ENCODE measurements at places on chromosomes 16 and 17.

- peak overlapping the region; percentile 50 for H3K4me3 ChIP-seq
- peaks cover 45% of the 10 kb centered on the region for H3K4me1 ChIP-seq
- no peak overlapping the region for H3K27ac ChIP-seq
- DNase-seq: no peak
- H3K36me3 ChIP-seq: no peaks in the 10 kb centered on the region
Observed at GRCh38 chr17:74454197-74455024, 12.0 kb upstream of the CD300A start.

GRCh38 chr16:72751076-72751475, 296.9 kb downstream of the ZFHX3 start:
- H3K36me3 ChIP-seq: no peaks in the 10 kb centered on the region
- no peak overlapping the region for H3K4me3 ChIP-seq
- no peaks in the 10 kb centered on the region for H3K27me3 ChIP-seq
- H3K27ac ChIP-seq: no peak overlapping the region

- peaks cover 100% of the 10 kb centered on the region for H3K4me1 ChIP-seq
- peak; percentile 52 for DNase-seq
- peak overlapping the region; percentile 61 for H3K27ac ChIP-seq
- peaks cover 59% of the 10 kb centered on the region for H3K36me3 ChIP-seq
- peak overlapping the region; percentile 35 for H3K4me3 ChIP-seq
Observed at GRCh38 chr17:74759243-74759801, 10.9 kb downstream of the NHERF1 start.

GRCh38 chr16:2883458-2883908, 468 bp downstream of the FLYWCH2 start:
- DNase-seq: no peak
- peak overlapping the region; percentile 75 for H3K4me3 ChIP-seq
- H3K27ac ChIP-seq: peak overlapping the region; percentile 89
- H3K36me3 ChIP-seq: no peaks in the 10 kb centered on the region
- peaks cover 16% of the 10 kb centered on the region for H3K4me1 ChIP-seq
- no peaks in the 10 kb centered on the region for H3K27me3 ChIP-seq

DNA sequence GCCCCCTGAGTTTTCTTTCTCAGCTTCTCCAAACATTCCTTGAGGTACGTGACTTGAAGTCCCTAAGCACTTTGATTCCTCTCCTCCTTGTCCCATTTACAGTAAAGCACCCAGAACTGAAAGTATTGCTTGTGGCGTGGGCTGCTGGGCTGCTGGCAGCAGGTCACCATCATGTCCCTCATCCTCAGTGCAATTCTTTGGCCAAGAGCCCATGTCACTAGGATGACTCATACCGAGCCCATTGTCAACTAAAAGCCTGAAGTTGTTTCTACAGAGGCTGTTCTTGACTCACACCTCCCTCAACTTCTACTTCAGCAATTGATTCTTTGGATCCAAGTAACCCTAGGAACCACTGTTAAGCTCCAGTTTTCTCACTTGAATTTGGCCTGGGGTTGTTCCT, 54.3 kb downstream of the KPNA2 start:
- no peak for DNase-seq
- H3K27ac ChIP-seq: no peak overlapping the region
- H3K4me3 ChIP-seq: no peak overlapping the region
- H3K27me3 ChIP-seq: no peaks in the 10 kb centered on the region
- no peaks in the 10 kb centered on the region for H3K36me3 ChIP-seq

GRCh38 chr16:19196871-19197270, 28.8 kb downstream of the SYT17 start:
- no peaks in the 10 kb centered on the region for H3K36me3 ChIP-seq
- H3K27me3 ChIP-seq: no peaks in the 10 kb centered on the region
- H3K4me1 ChIP-seq: no peaks in the 10 kb centered on the region
- no peak overlapping the region for H3K27ac ChIP-seq

- peak overlapping the region; percentile 85 for H3K27ac ChIP-seq
- DNase-seq: peak; percentile 32
- peaks cover 43% of the 10 kb centered on the region for H3K4me1 ChIP-seq
- peaks cover 3% of the 10 kb centered on the region for H3K36me3 ChIP-seq
Observed at GRCh38 chr17:19978209-19978802, 678 bp upstream of the AKAP10 start.

GRCh38 chr16:27097800-27098230, 31.1 kb downstream of the C16orf82 start:
- H3K27me3 ChIP-seq: no peaks in the 10 kb centered on the region
- H3K36me3 ChIP-seq: no peaks in the 10 kb centered on the region
- no peak overlapping the region for H3K27ac ChIP-seq
- no peak for DNase-seq
- H3K4me1 ChIP-seq: no peaks in the 10 kb centered on the region

DNA sequence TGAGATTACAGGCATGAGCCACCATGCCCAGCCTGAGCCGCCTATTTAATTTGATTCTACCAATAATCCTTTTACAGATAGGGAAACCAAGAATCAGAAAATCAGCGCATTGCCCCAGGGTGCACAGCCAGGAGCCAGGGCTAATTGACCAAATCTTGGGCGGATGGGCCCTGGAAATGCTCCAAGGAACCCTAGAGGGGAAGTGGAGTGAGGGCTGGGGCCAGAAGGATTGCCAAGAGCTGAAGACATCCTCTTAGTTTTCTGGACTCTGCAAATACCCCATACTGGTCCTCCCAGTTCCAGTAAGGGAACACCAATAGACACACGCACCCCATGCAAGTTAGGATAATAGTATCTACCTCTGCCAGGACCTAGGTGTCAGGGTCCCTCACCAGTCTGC, 3.8 kb downstream of the FHOD1 start:
- DNase-seq: no peak
- H3K36me3 ChIP-seq: peaks cover 15% of the 10 kb centered on the region

DNA sequence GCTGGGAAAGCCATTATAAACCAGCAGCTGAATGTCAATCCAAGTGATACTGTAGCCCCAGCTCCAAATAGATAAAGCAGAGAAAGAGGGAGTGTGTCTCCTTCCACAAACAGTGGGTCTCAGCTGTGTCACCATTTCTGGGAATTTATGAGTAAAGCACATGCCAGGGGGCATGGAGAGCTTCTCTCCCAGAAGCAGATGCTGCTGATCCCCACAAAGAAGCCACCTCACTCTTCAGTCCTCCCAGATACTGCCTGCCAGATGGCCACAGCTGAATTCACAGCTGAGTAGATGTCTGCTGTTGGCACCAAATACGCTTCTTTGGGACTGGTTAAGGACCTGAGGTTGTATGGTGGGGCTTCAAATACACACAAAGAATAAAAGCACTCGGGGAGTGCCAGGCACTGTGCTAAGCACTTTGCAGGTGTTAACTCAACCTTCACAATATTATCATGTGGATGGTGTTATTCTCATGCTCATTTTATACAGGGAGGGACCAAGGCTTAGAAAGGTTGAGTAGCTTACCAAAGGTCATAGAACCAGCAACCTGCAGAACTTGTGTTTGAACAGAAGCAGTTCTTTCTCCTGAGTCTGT, 298.3 kb downstream of the CDH11 start:
- H3K4me3 ChIP-seq: no peak overlapping the region
- no peaks in the 10 kb centered on the region for H3K4me1 ChIP-seq
- DNase-seq: no peak
- no peaks in the 10 kb centered on the region for H3K36me3 ChIP-seq
- H3K27ac ChIP-seq: no peak overlapping the region

- H3K4me3 ChIP-seq: no peak overlapping the region
- no peak for DNase-seq
- no peak overlapping the region for H3K27ac ChIP-seq
- no peaks in the 10 kb centered on the region for H3K4me1 ChIP-seq
Observed at GRCh38 chr16:194516-194915, 14.3 kb downstream of the HBQ1 start.

DNA sequence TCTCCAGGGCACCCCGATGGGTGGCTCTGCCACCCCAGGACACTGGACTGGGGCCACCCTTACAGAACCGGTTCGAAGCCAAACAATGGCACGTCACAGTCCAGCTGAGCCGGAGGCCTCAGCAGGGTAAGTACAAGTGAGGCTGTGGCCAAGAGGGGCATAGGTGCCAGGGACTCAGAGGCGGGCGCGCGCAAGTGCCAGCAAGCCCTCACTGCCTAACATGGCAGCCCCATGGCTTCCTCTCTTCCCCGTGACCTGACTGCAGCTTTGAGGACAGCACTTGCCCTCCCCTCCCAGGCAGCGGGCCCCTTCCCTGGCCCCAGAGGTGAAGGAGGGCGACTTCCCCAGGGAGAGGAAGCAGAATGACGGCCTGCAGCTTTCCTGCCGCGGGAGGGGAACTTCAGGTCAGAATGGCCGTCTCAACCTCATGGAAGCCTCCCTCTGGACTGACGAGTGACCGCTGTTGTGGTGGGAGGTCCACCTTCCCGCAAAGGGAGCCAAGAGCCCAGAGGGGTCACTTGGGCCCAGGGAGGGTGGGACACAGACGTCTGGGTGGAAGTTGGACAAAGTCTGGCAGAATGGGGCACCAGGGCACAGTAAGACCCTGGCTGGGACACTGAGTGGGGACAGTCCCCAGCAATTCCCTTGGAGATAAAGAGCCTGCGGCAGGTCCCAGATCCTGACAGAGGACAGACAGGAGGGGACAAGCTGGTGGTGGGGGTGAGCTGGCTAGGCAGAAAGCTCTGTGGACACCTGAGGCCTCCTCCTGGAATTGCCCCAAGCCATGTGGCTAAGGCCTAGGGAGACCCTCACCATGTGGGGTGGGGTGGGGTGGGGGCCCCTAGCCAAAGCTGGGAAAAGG, 52.1 kb upstream of the TOB1 start:
- peak overlapping the region; percentile 1 for H3K4me3 ChIP-seq
- peaks cover 64% of the 10 kb centered on the region for H3K4me1 ChIP-seq
- H3K36me3 ChIP-seq: no peaks in the 10 kb centered on the region
- no peaks in the 10 kb centered on the region for H3K27me3 ChIP-seq

DNA sequence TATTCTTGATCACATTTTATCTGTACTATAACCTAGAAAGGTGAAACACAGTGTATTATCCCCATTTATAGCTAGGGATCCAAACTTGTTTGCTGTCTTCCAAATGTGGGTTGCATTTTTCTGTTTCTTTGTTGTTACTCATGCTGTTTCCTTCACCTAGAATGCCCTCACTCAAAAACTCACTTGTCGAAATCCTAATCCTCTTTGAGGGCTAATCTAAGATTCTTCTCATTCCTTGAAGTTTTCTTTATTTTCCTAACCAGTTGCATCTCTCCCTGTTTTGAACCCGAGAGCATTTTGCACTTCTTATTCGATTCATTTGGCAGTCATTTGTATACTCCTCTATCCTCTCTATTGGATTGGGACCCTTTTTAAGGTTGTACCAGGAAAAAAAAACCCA, 9.6 kb downstream of the CALCOCO2 start:
- H3K4me3 ChIP-seq: no peak overlapping the region
- DNase-seq: no peak
- H3K27ac ChIP-seq: no peak overlapping the region

DNA sequence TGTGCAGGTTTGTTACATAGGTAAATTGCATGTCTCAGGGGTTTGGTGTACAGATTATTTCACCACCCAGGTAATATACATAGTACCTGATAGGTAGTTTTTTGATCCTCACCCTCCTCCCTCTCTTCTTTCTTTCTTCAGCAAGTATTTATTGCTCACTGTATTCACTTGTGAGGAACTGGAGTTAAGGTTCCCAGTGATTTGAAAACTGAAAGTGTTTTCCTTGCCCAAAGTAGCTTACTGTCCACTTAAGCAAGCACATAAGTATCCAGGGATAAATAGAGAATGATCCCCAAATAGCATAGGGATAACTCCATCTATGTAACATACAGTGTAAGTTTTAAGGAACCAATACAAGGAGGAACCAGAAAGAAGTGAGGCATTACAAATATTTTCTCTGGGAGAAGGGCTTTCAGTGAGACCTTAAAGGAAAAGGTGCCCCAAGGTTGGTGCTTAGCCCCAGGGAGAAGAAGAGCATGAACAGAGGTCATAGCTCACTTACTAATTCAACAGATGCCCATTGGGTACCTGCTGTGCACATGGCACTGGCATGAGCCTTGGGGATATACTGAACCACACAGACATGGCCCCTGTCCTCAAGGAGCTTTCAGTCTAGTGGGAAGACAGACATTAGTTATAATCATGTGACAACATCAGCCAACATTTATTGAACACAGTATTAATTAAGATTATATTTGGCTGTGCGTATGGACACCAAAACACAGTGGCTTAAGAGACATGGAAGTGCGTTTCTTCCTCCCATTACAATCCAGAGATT, 17.0 kb downstream of the MYL4 start:
- H3K27me3 ChIP-seq: no peaks in the 10 kb centered on the region
- H3K36me3 ChIP-seq: no peaks in the 10 kb centered on the region
- H3K27ac ChIP-seq: no peak overlapping the region

- H3K4me3 ChIP-seq: no peak overlapping the region
- H3K27ac ChIP-seq: no peak overlapping the region
Observed at GRCh38 chr16:85018529-85019236, 7.3 kb upstream of the ZDHHC7 start.

- H3K4me1 ChIP-seq: peaks cover 7% of the 10 kb centered on the region
- no peaks in the 10 kb centered on the region for H3K27me3 ChIP-seq
- H3K36me3 ChIP-seq: no peaks in the 10 kb centered on the region
- H3K27ac ChIP-seq: no peak overlapping the region
- DNase-seq: no peak
- no peak overlapping the region for H3K4me3 ChIP-seq
Observed at GRCh38 chr17:61385577-61386236, 13.9 kb upstream of the TBX2 start.

GRCh38 chr16:19994466-19995170, 79.1 kb downstream of the GPR139 start:
- H3K4me3 ChIP-seq: no peak overlapping the region
- no peaks in the 10 kb centered on the region for H3K4me1 ChIP-seq
- H3K36me3 ChIP-seq: no peaks in the 10 kb centered on the region
- H3K27ac ChIP-seq: no peak overlapping the region
- H3K27me3 ChIP-seq: no peaks in the 10 kb centered on the region

DNA sequence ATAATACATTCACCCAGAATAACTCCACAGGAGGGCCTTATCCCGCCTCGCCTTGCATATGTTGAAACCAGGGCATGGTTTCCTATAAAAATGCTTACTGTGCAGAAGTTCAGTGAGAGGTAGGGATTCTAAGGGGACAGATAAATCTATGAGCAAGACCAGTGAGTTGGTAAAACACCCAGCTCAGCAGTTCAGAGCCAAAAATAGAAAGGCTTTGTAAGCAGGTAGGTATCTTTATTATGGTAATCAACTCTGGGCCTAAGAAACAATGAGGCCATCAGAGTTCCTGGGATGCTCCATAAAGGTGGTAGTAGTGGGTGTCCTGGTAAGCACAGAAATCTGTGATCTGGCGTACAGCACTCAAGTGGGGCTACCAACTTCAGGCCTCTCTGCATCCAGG, 549.4 kb upstream of the CDH5 start:
- H3K36me3 ChIP-seq: no peaks in the 10 kb centered on the region
- H3K27ac ChIP-seq: no peak overlapping the region
- no peak for DNase-seq

All from CD4-positive, alpha-beta T cell (primary cell).